Aorta (tissue), 5 donors: ENCODE measurements at places on chromosomes 11 and 22. TPM values are rescaled to one million over a fixed set of nuclear protein-coding genes. Genes with fewer than 3 reads are reported as not detected.

Gene CTTN
- total RNA-seq = 355 TPM

Gene RAG2
- not detected for total RNA-seq

Gene CARD10
- total RNA-seq = 24.9 TPM

Gene SLN
- 1.0 TPM for total RNA-seq

Gene MUS81
- total RNA-seq = 63.1 TPM

Gene PKDREJ
- 0.15 TPM for total RNA-seq

Gene STX3
- 22.5 TPM for total RNA-seq

Gene GPR83
- total RNA-seq = 0.15 TPM

Gene BIRC3
- 13.7 TPM for total RNA-seq

Gene POGLUT3
- total RNA-seq = 49.0 TPM

Gene TMPRSS4
- 0.96 TPM for total RNA-seq

Gene MFRP
- not detected for total RNA-seq

Gene OR4C6
- not detected for total RNA-seq

Gene GLB1L2
- total RNA-seq = 1.5 TPM

Gene NDUFV1
- total RNA-seq = 113 TPM

Gene ZBTB16
- total RNA-seq = 54.5 TPM

Gene CHKA
- total RNA-seq = 19.9 TPM

Gene VSIG10L2
- total RNA-seq = not detected

Gene STARD10
- total RNA-seq = 17.7 TPM

Gene DGAT2
- total RNA-seq = 2.3 TPM

Gene SLC22A25
- total RNA-seq = not detected

Gene SLC7A4
- total RNA-seq = not detected

Gene DNAJB7
- total RNA-seq = not detected

Gene FIBIN
- total RNA-seq = 169 TPM

Gene BACE1
- 29.0 TPM for total RNA-seq

Gene GDPD4
- total RNA-seq = not detected

Gene DPP3
- total RNA-seq = 15.5 TPM

Gene SMC1B
- total RNA-seq = not detected
